Activated CD4-positive, alpha-beta T cell treated with anti-CD3 and anti-CD28 coated beads for 48 hours (primary cell): ENCODE measurements at places on chromosomes 16 and 17.

- no peak for DNase-seq
These were observed 30.5 kb downstream of the CDH13 start for GRCh38 chr16:82657239-82657638.

- DNase-seq: no peak
These were observed 274.1 kb downstream of the CPPED1 start for GRCh38 chr16:12529582-12529981.

GRCh38 chr17:13989138-13989537, 80.2 kb upstream of the COX10 start:
- DNase-seq: no peak

DNA sequence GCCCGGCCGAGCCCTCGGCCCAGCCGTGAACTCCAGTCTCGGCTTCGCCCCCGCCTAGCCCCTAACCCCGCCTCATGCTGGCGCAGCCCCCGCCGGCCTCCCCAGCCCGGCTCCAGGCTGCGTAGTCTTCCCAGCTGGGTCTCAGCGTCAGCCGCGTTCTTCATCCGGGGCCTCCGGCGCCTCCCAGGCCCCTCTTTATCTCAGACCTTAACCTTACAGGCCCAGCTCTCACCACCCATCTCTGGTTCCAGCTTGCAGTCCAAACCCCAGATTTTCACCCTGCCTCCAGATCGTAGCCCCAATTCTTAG, at the start of gene PROCA1:
Gene PROCA1, minus strand, starts transcription at position 166 of the 309 bp plus-strand sequence. CDS start 228 bp downstream, outside the sequence.
- DNase-seq: peak; percentile 52

GRCh38 chr16:16934660-16935059, 536.1 kb downstream of the XYLT1 start:
- no peak for DNase-seq

DNA sequence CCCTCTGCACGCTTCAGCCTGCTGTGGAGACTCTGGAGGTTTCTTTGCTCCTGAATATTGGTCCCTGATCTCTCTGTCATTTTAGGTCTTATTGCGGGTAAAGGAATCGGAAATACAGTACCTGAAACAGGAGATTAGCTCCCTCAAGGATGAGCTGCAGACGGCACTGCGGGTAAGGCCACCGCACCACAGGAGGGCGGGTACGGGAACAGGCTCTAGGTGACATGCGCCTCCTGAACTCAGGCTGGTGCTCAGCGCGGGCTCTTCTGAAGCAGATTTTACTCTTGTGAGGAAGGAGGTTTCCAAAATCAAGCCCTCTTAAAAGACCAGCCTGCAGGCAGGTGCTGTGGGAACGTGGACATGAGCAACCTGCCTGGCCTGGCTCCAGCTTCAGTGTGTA, 29.8 kb downstream of the PLD6 start:
- DNase-seq: no peak

GRCh38 chr16:25606069-25606468, 85.7 kb upstream of the HS3ST4 start:
- DNase-seq: no peak

- DNase-seq: peak; percentile 31
These were observed 170.7 kb downstream of the CYB561 start for GRCh38 chr17:63275318-63275970.

DNA sequence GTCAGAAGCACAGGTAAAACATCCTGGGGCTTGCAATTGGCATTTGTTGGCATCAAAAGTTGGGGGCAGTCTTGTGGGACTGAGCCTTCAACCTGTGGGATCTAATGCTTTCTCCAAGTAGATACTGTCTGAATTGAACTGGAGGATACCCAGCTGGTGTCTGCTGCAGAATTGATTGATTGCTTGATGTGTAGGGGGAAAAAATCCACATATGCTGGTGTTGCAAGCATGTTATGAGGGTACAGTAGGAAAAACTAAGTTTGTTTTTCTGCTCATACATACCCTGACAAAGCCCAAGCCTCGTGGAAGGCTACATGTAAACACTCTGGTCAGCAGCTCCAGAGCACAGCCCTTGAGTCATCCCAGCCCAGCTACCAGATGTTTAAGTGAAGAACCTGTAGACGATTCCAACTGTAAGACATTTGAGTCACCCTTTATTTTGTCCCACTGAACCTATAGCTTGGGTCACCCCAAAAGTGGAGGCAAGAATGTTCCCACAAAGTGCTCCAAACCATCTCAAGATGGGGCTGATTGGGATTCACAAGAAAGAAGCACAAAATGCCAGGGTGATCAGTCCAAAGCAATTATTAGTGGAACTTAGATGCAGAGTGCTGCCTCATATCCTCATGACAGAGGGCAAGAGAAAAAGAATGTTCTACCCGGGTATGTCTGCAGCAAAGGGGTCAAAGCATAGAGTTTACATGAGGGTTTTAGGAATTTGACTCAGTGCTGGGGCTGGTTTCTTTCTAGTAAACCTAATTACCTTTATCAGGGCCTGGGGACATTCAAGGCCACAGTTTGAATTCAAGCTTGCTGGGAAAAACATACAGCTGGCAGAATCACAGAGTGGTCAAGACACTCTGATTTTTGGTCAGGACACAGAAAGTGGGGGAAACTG, 9.6 kb upstream of the APPBP2 start:
- no peak for DNase-seq

DNA sequence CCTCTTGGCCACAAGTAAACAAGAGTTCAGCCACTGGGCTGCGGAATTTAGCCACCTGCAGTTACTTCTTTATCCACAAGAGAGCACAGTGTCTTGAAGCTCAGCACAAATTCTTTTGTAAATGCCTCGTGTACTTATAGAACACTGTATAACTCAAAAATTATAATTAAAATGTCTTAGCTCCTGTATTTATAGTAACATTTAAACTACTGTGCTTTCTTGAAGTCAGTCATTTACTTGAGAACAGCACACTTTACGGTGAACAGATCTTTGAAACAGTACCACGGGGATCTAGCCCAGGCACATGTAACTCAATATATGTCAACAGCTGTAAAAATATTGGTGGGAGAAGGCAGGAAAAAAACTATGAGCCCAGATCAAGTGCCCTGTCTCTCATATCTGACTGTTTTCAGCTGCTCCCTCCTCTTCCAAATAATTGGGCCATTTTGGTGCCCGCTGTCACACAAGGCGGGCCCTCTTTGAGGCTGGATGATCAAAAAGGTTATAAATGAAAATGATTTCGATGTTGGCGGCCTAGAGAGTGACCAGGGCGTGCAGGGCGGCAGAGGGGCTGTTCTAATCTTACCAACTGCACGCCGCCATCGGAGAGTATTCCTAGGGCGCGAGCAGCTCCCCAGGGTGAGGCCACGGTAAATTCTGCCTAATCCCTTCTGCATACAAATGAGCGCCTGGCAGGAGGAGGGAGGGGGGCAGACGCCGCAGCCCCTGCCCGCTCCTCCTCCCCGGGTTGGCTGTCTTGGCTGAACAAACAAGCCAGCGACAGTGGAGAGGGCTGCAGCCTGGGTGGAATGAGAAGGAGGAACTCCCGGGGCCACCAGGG, 183.2 kb downstream of the C16orf78 start:
- DNase-seq: no peak

DNA sequence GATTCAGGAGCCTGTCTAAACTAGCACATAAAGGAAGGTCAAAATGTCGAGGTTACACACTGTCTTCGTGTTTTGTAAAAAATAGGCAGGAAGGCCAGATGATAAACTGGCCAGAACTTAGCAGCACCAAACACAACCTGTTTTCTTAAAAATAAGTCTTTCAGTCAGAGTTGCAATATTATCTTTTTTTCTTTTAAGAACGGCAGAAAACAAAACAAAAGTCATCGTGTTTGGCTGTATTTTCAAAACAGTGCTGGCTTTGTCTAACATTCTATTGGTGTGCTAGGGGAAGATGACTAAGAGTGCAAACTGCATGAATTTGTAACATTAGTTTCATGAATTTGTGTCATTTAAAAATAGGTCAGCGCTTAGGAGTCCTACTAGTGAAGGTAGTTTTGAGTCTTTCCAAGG, 5.3 kb downstream of the MAF start:
- no peak for DNase-seq

DNA sequence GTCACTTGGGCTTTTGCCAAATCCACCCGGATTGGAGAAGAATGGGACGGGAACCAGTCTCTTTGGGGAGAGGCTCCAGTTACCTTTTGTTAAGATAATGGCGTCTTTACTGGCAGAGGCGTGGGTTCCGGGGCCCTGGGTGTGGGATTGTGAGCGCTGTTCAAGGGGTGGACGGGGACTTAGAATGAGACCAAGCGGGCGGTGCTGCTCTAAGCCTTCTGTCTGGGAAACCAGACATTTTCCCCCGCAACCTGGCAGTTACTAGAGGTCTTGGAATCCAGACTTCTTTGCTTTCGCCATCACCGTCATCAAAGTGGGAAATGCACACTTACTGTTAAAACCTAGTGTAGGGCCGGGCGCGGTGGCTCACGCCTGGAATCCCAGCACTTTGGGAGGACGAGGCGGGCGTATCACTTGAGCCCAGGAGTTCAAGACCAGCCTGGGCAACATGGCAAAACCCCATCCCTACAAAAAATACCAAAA, 706 bp downstream of the TEN1 start:
- no peak for DNase-seq

- DNase-seq: no peak
These were observed 129.8 kb upstream of the TOM1L1 start for GRCh38 chr17:54770836-54771235.

DNA sequence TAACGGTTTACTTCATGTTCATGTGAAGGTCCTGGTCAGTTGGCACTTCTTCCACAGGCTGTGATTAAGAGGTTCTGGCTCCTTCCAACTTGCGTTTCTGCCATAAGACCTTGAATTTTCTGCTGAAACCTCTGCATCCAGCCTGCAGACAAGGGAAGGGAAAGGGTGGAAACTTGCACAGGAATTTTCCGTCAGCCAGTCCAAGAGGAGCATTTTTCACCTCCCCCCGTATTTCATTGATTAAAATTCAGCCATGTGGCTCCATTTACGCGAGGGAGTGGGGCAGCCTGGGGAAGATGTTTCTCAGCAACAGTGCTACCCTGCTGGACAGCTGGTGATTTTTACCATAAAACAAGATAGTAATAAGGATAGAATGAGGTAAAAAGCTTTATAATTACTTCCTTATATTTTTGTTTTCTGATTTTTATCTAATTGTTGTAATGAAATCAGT, 101.5 kb upstream of the SMIM36 start:
- no peak for DNase-seq

DNA sequence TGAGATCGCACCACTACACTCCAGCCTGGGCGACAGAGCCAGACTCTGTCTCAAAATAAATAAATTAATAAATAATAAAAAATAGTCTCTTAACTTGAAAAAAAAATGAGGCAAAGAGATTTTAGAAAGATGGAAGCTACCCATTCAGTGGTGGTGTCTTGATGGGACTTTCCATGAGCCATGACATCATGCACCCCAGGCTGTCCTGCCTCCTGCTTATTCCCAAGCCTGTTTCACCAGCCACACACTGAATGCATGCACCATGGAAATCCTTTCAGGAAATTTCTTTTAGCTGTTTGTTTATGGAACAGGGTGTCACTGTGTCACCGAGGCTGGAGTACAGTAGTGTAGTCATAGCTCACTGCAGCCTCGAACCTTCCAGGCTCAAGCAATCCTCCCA, 8.9 kb upstream of the DLX3 start:
- DNase-seq: no peak

- no peak for DNase-seq
These were observed 2.5 kb downstream of the ADPRM start for GRCh38 chr17:10699856-10700255.

GRCh38 chr17:7119314-7119713, 4.7 kb upstream of the ASGR2 start:
- DNase-seq: no peak

GRCh38 chr17:64662774-64663367, 764 bp upstream of the SMURF2 start:
- DNase-seq: no peak
